WTC11 (cell line): ENCODE measurements at places on chromosomes 1 and 21.
A peak's percentile ranks its signal among the peaks of the same experiment; 100 is the strongest.

- DNase-seq = no peak
Measured at GRCh38 chr1:16175610-16176553, 20.0 kb upstream of the EPHA2 start.

GRCh38 chr1:155030899-155031298 lies 2.7 kb downstream of the DCST2 start:
- DNase-seq = no peak

DNA sequence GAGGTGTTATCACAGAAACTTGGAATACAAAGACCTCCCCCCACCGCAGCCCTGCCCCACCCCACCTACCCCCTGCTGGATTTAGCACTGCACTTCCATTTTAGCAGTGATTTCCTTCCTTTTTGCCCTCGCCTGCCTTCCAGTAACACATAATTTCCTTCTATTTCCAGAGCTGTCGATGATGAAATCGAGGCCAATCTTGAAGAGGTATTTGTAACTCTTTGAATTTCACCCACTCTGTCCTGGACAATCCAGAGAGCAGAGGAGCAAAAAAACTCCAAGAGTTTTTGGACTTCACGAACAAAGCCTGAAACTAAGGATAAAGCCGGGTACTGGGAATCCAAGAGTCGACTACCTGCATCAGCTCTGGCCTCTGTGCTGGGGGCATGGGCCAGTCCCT lies 49.1 kb downstream of the CAPN2 start:
- no peak for DNase-seq

- DNase-seq = no peak
Measured at GRCh38 chr21:36566644-36567043, 86.7 kb upstream of the CLDN14 start.

GRCh38 chr1:17979815-17980214 lies 127.8 kb upstream of the IGSF21 start:
- peak; percentile 36 for DNase-seq

DNA sequence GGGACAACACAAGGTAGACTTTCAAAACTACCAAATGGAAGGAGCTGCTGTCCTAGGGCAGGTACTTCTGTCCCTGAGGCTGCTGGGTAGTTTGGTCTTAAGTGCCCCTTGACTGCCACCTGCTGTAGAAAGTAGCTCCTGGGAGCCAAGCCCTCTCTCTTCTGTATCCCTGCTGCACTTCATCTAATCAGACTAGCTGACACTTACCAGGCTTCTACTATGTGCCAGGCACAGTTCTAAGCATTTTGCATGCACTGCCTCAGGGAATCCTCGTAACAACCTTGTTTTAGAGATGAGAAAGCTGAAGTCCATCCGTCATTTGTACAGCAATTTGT lies 15.9 kb upstream of the SRSF4 start:
- DNase-seq = peak; percentile 27

GRCh38 chr1:200038325-200038980 lies 10.9 kb downstream of the NR5A2 start:
- peak; percentile 97 for DNase-seq

- DNase-seq = no peak
Measured at GRCh38 chr1:31230378-31230777, 9.3 kb downstream of the NKAIN1 start.

DNA sequence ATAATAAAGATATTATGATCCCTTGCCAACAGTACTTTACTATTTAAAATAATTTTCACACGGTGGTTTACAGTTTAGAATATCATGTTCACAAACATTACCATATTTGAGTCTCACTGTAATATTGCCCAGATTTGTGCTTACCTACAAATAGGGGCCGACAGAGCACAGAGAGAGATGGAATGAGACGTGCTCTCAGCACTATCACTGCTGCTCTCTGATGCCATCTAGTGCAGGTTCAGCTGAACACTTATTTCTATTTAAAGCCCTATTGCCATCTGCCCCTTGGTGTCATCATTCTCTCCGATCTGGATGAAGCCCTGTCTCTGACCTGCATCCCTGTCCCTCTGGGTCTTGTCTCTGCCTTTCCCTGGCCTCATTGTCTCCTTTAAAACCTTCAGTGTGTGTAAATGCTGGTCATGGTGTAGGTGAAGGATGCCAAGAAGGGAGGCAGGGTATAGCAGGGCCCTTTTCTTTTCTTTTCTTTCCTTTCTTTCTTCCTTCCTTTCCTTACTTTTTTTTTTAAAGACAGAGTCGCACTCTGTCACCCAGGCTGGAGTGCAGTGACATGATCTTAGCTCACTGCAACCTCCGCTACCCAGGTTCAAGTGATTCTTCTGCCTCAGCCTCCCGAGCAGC lies 6.9 kb upstream of the GPATCH4 start:
- peak; percentile 53 for DNase-seq

DNA sequence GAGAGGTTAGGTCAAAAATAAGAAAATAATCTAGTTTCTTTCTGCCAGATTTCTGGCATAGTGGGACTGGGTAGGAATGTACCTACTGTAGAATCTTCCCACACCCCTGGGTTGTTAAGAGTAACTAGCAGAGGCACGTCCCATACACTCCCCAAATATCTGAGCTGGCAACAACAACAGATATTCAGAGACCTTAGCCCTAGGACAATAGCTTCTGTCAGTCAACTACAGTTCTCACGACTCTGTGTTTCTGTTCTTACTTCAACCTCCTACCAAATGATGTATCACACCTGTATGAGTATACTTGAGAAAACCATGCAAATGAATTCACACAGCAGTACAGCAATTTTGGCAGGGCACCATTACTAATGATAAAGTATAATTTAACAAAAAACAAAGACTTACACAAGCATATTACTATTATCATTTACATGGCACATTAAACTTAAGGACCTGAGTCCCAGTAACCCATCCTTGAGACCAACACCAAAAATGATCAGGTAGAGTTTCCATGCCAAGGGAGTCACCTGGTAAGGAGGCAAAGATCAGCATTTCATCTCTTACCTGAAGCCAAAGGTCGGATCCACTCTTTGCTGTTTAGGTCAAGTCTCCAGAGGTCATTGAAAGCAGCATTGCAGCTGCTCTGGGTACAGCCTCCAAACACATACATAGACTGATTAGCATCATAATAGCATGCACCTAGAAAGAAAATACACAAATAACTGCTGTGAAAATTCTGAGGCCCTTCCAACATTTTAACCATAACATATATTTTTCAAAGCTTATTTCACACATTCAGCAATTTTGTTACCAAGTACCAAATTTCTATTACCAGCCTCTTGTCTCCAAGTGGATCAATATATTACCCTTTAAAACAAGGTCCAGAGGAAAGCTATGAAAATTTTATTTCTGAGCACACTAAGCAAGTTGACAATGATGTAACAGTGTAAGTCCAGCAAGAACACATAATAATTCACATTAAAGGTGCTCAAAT lies 57.5 kb upstream of the CPLANE2 start:
- no peak for DNase-seq

- DNase-seq = no peak
Measured at GRCh38 chr1:89973471-89974127, 21.3 kb upstream of the ZNF326 start.

DNA sequence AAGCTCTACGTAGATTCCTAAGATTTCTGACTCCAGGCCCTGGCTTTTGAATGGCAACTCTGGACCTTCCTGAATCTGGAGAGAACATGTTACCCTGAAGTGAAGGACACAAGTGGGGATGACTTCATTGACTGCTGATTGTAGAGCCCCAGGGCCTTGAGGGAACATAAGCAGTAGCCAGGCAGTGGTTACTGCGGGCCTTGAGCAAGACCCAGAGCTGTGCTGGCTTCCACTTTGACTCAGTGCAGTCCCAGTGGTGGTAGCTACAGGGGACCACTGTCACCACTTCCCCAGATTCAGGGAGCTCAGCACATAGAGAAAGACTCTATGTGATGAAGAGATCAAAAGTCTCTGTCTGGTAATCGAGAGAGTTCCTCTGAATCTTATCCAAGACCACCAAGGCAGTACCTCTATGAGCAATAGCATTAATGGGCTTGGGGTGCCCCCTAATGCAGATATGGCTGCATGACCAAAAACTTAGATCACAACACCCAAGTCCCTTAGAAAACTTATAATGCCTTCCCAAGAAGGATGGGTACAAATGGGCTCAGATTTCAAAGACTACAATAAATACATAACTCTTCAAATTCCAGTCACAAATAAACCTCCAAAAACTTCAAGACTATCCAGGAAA lies 1278.3 kb downstream of the AMY1C start:
- DNase-seq = peak; percentile 16

DNA sequence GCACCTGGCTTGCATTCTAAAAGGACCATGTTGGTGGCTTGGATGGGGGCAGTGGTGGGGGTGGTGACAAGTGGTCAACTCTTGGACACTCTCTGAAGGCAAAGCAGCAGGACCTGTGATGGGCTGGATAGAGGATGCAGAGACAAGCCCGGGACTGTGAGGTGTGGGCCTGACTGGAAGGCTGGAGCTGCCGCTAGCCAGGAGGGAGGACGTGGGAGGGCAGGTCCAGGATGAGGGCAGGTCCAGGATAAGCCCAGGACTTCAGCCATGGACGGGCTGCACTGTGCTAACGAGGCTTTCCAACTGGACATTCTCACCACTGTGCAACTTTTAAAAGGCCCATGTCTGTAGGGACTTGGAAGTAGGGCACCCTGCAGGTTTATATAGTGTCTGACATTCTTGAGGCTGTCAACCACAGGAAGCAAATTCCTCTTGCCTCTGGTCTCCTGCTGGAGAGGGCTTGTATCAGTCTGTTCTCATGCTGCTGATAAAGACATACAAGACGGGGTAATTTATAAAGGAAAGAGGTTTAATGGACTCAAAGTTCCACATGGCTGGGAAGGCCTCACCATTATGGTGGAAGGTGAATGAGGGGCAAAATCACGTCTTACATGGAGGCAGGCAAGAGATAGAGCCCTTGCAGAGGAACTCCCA lies 8.3 kb upstream of the C1orf167 start:
- DNase-seq = no peak
